ENCODE measurements at places on chromosomes 5 and 9.

DNA sequence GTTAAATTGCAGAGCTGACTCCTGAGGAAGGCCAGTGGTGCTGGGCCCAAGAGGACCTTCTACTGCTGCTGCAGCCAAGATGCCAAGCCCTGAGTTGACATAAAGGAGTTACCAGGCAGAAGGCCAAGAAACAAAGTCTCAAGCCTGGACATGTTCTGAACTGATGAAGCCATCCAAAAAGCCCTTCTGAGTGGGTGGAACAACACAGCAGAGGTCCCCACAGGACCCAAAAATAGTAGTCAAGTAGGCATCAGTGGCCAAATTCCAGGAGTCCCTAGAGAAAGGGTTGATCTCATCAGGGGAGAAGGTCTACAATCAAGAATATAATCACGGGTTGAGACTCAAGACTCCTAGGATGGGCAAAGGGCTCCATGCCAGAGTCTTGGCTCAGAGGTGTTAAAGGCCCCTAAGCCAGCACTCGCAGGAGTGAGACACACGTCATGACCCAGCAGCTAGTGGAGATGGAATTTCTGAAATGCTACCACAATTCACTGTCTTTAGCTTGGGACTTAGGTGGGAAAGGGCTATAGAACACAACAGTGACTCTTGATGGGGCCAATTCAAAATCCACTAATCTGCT lies 119.7 kb downstream of the FANCC start:
- DNase-seq: no peak

- DNase-seq: no peak
Observed at GRCh38 chr9:79705704-79706103, 133.9 kb downstream of the TLE4 start.

DNA sequence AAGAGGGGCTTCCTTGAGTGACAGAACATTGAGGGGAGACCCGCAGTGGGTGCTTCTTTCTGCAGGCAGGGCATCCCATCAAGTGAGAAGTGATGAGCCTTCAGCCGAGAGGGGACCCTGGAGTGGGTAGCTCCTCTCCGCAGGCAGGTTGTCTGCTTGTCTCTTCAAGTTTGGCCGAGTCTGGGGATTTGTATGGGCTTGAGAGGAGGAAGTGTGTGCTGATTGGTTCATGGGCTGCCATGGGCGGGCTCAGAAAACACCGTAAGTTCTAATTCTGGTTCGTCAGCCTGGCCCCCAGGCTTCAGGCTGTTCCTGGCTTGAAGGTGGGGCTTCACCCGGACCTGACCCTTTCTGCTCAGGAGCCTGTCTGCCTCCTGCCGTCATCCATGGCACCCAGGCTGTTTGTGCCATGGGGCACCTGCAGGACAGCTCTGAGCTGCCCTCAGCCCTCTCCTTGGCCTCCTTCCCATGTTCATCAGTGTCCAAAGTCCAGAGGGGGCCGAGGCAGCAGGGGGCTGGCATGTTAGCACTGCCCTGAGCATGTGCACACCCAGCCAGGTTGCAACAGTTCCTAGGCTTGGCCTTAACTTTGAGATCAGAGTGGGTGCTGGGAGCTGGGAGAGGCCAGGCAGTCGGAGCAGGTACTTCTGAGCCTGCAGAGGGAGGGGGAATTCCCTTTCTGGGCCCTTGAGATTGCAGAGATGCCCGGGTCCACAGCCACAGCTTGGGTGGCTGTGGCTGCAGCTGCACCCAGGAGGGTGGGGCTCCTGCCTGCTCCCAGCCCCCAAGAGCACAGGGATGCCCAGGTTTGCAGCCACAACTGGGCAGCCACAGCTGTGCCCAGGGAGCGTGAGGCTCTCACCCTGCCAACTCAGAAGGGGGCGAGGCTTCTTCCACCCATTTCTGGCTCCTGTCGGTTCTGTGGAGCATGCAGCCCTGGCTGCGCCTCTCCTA lies 13.5 kb upstream of the DHFR start:
- DNase-seq: no peak

GRCh38 chr9:94178927-94179326 lies 80.2 kb upstream of the ZNF169 start:
- no peak for DNase-seq

- no peak for DNase-seq
Observed at GRCh38 chr9:130306823-130307666, 41.5 kb downstream of the HMCN2 start.

DNA sequence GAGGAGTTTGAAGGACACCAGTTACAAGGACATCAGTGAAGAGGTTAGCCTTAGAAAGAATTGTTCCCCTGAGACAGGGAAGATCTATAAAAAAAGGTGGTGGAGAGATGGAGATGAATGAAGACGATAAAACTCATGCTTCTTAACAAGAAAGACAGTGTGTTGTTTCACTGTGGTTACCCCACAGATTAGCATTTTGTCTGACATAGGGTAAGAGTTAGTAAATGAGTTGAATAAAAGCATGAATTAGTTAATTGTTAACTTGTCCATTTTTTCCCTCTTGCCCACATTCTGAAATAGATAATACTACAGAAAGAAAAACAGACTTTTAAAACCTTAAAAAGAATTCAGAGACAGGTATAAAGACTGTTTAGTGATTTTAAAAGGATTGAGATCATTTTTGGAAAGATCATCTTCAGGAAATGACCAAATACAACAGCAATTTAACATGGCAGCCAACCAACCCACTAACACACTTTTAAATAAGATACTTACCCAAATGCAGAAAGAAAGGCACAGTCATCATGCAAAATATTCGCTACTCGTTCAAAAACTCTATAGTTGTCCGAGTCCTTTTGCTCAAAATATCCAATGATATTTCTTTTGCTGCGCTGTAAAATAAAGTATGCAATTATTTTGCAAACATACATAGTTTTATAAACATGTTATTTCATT lies 78.5 kb downstream of the ERP44 start:
- DNase-seq: no peak

DNA sequence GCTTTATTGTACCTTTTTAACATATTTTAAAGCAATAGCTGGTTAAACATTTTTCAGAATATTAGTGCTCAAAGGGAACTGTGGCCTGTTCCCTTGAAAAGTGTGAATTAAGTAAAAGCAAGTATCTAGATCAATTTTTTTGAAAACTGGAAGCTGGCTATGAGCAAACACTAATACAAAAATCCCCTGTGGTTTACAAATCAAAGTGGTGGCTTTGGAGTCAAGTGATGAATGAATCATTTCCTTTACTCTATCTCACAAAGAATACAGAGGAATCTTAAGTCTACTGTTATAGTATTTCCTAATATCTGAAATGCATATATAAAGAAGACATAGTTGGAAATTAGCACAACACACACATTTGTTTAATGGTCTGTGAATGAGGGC lies 212.4 kb upstream of the C9orf72 start:
- no peak for DNase-seq

GRCh38 chr9:16442622-16443021 lies 427.8 kb downstream of the BNC2 start:
- no peak for DNase-seq

GRCh38 chr5:131773805-131774204 lies 23.0 kb downstream of the FNIP1 start:
- DNase-seq: no peak

DNA sequence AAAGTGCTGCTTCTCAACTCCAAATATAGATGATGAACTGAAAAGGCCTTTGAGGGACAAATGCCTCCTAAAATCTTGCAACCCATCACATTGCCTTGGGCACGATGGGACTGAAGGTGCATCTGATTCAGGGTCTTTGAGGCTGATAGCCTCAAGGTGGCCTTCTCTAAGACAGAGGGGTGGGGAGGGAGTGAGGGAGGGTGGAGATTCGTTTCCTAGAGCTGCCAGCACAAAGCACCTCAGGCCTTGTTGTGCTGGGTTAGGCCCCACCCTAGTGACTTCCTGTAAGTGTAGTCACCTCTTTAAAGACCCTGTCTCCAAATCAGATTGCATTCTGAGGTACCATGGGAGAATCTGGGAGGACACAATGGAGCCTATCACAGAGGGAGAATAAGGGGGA lies 57.1 kb downstream of the BARX1 start:
- no peak for DNase-seq

- no peak for DNase-seq
Observed at GRCh38 chr5:67341478-67341877, 144.9 kb upstream of the CD180 start.

- no peak for DNase-seq
Observed at GRCh38 chr5:109192555-109193281, 217.1 kb downstream of the PJA2 start.

GRCh38 chr5:170338933-170339779 lies 41.6 kb upstream of the LCP2 start:
- peak; percentile 79 for DNase-seq

DNA sequence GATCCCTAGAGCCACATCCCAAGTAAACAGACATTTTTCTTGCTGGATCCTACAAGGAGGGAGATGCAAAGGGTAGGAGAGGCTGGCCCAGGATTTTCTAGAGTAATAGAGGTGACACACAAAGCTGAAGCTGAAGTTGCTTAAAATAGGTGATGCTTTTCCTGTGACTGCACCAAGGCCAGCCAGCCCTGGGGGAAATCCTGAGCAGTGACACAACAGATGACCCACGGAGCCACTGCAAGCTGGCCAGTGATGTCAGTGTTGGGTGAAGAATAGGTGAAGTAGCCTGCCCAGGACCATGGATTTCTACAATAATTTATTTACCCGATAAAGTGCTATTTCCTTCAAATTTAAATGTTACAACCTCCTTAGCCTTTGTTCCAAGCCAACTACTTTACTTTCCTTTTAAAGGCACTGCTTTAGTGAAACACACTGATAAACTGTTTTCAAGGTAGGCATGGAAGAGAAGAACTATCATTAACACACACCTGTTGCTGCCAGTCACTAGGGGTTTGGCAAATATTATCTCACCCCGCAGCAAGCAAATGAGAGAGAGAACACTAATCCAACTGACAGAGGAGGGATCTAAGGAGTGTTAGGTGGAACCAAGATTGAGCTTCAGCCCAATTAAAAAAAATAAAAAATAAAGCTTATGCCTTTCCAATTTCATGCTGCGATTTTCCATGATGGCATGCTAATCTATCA lies 123.5 kb downstream of the CTNND2 start:
- no peak for DNase-seq

DNA sequence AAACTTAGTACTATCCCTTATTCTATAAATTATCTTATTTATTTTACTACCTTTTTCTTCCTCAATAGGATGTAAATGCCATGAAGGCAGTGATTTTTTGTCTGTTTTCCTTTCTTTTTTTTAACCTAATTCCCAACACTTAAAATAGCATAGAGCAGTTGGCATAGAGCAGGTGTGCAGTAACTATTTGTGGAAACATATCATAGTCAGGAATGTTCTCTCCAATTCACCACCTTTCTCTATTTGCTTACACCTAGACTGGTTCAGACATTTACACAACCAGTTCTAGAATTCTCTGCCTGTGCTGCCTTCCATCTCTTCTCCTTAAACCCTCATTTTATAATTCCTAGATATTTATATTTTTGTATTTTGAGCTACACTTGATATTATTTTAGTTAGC lies 49.6 kb downstream of the IL31RA start:
- DNase-seq: no peak

- DNase-seq: no peak
Observed at GRCh38 chr5:157593052-157593757, 17.6 kb upstream of the ADAM19 start.

DNA sequence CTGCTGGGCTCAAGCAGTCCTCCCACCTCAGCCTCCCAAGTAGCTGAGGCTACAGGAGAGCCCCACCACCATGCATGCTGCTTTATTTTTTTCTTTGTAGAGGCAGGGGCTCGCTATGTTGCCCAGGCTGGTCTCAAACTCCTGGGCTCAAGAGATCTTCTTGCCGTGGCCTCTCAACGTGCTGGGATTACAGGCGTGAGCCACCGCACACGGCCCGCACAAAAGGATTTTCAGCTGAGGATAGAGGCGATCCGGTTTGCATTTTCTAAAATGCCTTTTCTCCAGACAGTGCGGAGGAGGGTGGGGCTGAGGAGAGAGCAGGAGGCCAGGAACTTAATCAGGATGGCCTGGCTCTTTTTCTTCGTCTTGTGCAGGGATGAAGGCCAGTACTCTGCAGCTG lies 6.9 kb downstream of the HRH2 start:
- no peak for DNase-seq

DNA sequence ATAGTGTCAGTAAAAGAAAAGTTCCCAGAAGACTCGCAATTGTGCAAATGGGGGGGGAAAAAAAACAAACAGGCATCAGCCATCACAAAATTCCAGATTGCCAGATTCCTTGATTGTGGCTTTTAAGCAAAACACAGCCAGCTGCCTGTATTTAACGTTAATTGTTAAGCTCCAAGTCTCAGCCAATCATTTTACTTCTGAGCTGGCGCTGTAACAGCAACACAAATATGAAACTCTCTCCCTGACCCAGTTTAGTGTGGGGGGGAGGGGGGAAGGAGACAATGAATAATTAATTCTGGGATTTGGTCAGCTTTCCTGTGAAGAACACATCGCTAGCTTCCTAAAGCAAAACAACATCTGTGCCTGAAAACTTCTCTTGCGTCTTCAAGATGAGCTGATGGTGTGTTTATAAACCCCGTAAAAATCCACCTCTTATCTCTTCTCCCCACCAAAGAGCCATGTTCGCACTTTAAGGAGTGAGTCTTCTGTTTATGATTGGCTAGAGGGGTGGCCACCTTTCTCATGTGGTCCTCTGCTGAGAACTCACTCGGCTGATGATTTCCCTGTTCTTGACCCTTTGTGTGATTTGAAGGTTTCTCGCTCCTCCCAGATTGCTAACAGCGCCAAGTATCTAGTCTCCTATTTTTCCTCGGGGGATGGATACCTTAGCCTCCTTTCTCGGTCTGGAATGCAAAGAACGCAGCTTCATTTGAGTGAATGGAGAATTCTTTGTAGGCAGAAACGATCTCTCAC lies 160.2 kb upstream of the DAPK1 start:
- no peak for DNase-seq

DNA sequence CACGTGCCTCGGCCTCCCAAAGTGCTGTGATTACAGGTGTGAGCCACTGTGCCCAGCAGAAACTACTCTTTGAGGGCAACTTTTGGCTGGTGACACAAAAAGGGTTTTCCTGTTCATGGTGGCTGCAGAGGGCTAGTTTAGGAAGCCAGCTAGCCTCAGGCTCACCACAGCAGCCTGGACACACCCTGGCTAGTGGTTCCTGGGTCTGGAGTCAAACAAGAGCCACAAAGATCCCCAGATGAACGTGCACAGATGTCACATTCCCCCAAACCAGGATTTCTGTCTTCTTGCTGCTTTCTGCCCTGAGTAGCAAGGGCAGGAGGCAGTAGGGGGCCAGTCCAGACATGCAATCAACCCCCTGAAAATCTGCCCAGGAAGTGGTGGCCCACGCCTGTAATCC lies 6.8 kb downstream of the HBEGF start:
- no peak for DNase-seq

DNA sequence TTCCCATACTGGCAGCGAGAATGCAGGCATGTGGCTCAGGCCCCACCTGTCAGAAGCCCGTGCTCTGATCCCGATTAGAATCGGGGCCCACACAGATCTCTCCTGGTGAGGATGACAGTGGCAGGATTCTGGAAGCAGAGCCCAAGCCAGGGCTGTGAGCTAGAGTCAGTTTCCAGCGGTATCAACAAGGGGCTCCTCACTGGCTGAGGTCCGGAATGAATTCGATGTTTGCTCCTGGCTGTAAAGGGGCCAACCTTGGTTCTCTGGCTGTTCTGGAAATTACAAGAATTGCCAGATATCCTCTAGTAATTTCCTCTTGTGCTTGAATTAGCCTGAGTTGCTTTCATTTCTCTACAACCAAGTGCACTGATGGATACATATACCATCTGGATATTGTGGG lies 129.1 kb upstream of the SPRY4 start:
- no peak for DNase-seq

GRCh38 chr5:157710882-157711281 lies 20.3 kb upstream of the THG1L start:
- no peak for DNase-seq

- no peak for DNase-seq
Observed at GRCh38 chr5:134479839-134480238, 45.6 kb upstream of the JADE2 start.

All from OCI-M1 (cell line).